ENCODE measurements at places on chromosomes 16 and 17.

- DNase-seq = no peak
Observed at GRCh38 chr16:85982563-85982939, 83.6 kb downstream of the IRF8 start.

GRCh38 chr17:28949185-28950016 is 1.9 kb downstream of the PHF12 start:
- DNase-seq = peak; percentile 77

DNA sequence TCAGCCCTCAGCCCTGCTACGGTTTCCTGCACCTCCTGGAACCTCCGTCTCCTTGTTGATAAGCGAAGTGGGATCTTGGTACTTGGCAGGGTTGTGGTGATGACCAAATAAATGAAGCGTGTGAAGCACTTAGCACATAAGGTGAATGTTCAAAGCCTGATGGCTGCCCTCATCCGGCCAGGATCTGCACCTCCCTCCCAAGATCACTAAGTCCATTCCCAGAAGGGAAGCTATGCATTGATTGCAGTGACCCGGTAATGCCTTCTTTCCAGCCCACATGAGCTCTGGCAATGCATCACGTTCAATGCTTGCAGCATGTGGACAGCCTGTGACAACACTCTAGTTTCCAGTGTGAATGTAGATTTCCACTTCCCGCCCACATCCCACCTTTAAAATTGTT is 24.9 kb upstream of the RHOT1 start:
- no peak for DNase-seq

DNA sequence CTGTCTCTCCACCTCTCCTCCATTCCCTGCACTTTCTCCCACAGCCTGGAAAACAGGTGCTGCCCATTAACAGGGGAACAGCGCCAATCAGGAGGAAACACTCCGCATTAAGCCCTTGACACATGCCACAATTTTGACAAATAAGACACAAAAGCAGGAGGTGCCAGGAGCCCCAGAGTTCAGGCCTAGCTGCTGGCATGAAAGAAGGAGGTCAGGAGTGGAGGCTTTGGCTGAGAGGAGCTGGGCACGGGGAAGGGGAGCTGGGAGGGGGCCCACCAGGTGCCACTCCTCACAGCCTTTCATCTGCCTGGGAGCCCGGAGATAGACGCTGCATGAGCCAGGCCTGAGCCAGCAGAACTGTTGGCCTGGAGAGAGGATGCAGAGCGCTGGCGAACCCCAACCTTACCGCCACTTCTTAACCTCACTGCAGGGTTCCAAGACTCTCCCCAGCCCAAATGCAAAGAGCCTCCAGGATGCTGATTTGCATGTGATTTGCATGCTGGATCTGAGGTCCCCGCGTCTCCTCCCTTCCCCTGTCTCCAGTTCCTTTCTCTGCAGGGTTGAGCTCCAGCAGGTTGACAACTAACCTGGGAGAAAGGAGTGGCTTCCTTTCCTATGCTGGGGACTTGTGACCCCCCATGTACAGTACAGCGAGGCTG is 139.8 kb upstream of the SDK2 start:
- DNase-seq = peak; percentile 20

DNA sequence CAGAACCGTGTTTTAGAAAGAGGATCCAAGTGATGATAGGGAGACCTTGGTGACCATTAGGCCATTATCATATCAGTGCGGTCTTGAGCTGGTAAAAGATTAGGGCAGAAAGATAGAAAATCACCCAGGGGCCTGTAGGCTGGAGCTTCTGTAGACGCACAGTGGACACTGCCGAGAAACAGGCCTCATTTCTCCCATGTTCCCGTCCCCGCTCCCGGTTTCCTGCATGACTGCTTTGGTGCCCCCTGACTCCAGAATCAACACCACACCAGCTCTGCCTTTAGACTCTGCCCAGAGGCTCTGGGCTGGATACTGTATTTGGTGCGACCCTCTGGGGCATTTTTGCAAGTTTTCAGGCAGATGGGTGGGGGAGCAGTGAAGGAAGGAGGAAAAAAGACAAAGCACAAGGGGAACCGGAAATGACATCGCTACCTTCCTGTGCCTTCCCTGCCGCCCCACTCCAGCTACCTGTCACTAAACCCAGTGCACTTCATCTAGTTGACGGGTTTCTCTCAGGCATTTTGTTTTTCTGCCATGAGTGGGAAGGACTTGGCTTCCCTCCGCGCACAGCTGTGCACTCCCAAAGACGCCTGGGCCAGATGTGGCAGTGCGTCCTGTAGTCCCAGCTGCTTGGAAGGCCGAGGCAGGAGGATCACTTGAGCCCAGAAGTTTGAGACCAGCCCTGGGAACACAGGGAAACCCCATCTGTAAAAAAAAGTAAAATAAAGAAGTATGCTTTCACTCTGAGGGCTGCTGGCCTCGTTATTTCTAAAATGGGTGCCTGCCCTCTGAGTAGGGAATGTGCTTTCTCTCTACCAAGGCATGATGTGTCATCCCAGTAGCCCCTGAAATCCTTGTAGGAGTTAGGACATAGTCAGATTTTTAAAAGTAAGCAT is 214.1 kb downstream of the RPTOR start:
- no peak for DNase-seq

- DNase-seq = no peak
Observed at GRCh38 chr16:89574681-89575246, 794 bp upstream of the CPNE7 start.

DNA sequence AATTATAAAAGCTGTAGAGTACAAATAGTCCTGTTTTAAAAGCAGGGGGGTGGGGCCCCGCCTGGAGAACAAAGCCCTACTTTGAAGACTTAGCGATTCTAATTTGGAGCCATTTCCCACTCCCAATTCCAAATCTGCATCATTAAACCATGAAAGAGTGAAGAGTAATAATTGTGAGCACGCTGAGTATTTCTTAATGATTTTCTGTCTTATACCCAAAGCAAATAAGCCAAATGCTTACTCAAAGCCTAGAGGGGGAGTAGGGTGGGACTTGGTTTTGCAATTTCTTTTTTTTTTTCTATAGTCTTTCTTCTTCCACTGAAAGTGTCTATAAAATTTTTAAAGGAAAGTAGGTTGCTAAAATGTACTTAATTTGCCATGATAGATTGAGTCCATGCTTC is 470.1 kb downstream of the TOX3 start:
- DNase-seq = no peak

DNA sequence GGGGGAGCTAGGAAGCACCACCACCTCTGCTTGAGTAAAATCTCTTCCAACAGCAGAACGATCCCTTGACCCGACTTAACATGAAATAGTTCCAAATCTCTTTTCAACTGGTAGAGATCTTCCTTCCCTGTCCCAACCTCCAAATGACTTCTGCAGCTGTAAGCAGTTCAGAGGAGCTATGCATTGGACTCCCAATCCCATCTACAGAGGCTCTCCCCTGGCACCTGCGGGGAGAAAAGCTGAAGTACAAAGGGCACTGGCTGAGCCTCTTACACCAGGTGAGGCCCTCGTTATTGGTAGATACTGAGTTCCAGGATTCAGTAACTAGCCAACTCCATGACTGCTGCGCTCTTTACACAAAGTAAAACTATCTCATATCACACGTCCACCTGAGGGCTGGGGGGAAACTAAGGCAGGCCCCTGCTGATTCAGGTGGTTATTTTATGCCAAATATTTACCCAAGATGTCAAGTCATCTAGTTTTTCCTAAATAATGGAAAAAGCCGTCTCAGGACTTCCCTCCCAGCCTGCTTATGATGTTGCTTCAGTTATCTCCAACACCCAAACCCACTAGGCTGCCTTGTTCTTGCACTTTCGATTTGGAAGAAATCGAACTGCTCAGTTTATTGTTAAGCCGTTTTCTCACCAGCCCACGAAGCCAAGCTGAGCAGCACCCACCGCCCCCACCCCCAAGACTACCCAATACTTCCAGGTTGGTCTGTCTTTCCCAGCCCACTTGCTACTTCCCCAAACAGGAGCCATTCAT is 3.2 kb downstream of the ACTG1 start:
- DNase-seq = peak; percentile 41

DNA sequence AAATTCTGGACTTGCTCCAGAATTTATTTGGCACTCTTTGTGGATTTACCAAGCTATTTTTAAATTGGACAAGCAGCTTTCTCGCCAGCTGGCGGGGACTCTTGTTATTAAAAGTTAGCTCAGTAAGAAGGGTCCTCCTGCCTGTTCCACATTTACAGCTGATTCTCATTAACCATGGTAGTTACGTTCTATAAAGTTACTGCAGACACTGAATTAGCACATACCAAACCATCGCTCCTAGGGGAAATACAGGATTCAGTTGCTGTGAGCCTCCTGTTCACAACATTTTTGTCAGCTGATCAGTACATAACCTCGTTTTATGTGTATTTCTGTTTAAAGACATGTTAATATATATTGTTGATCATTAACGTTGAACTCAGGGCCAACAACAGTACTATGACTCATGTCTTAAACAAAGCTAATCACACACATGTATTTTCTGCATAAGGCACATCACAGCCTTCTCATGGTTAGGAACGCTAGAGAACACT is 4.2 kb downstream of the LDAF1 start:
- no peak for DNase-seq

DNA sequence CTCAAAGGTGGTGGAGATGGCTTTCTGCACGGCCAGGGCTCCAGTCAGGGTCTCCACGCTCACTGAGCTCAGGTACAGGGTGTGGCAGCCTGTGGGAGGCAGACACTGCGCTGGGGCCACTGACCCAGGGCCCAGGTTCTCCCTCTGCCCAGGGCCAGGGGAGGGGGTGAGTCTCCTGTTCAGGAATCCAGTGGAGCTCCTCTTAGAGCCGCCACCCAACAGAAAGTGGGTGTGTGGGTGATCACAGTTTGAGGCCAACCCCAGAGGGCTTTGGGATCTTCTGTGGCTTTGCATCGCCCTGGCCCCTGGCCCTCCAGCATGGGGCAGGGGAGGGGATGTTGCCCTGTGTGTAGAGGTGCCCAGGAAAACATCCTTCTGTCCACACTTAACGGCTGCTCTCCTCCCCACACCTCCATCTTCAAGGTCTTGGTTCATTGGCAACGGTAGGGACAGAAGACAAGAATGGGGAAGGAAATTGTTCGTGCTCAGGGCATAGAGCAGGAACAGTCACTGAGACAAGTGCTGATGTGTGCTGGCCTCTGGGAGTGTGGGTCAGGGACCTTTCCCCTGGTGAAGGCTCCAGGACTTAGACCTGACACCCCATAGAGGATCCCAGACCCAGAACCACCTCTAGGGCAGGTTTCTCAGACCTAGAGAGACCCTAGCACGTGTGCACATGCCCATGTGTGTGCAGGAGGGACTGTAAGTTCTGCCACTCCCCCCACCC is 21.5 kb downstream of the TNS4 start:
- DNase-seq = no peak

DNA sequence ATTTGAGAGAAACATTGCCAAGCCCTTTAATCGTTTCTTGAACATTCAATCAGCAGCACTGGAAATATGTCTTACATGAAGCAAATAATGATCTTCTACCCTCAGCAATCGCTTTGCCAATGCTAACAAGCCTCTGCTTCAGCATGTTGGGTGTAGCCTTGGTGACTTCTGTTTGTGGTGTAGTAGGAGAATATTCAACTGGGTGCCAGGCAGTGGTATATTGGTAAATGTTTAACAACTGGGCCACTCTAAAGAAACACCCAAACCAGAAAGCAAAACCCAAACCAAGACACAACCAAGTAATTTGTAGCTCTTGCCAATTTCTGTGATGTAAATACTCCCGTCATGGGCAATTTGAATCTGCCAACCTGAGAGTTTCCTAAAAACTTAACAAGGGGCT is 9.7 kb downstream of the CDH13 start:
- DNase-seq = no peak

DNA sequence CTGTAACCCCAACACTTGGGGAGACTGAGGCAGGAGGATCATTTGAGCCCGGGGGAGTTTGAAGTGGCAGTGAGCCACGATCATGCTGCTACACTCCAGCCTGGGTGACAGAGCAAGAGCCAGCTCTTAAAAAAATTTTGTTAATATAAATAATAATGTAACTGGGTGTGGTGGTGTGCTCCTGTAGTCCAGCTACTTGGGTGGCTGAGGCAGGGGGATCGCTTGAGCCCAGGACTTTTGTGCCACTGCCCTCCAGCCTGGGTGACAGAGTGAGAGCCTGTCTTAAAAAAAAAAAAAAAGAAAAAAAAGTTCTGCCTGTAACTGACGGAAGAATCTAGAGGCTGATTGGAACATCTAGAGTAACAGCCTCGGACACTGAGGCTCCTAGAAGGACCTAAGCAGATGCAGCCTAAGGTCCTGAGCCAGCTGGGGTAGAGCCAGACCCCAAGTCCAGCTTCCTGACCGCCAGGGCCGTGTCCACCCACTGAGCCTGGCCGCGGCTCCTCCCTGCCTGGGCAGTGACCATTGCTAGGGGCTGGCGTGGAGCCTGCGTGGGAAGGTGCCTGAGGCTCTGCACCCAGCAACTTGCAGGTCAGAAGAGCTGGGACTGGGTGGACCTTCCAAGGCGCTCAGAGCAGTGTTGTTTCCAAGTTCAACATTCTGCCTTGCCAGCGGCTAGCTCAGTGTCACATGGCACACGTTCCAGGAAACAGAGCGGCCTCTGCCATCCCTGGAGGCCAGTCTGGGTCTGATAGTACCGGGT is 209.4 kb upstream of the CIBAR2 start:
- DNase-seq = peak; percentile 87

DNA sequence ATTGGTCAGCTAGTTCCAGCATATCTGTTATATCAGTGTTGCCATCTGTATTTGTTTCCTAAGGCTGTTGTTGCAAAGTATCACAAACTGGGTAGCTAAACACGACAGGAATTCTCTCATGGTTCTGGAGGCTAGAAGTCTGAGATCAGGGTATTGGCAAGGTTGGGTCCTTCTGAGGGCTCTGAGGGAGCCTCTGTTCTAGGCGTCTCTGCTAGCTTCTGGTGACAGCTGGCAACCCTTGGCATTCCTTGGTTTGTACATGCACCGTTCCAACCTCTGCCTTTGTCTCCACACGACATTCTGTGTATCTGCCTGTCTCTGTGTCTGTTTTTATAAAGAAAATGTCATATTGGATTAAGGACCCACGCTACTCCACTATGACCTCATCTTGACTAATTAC is 219.9 kb upstream of the NLRP1 start:
- DNase-seq = no peak

DNA sequence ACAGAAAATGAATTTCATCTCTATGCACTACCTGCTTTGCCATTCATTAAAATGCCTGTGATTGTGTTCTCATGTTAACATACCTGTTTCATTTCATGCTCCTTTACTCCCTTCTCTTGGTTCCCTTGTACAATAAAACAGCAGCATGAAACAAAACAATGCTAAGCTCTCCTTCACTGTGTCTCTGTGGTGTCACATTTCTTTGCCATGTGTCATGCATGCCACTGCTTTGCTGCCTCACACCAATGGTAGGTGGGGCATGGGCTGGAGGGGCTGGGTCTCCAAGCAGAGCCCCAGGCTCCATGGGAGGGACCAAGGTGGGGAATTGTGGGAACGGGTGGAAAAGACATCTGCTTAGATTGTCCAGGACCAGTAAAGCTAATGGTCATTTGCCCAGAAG is 83.6 kb downstream of the RGS9 start:
- no peak for DNase-seq

- no peak for DNase-seq
Observed at GRCh38 chr17:44877121-44877520, 22.1 kb downstream of the EFTUD2 start.

All from right forelimb (tissue), 1 donor.